Vagina (tissue), 2 donors: ENCODE measurements at places on chromosomes 6 and 20.

- DNase-seq, result no peak
Measured at GRCh38 chr6:56954403-56955170, at the start of gene BEND6. Gene BEND6 (plus strand): TSS chr6:56955107. CDS start chr6:56981811, 26,704 bp downstream.

GRCh38 chr6:157143171-157143889, 180.0 kb downstream of the TMEM242 start:
- DNase-seq, result no peak

DNA sequence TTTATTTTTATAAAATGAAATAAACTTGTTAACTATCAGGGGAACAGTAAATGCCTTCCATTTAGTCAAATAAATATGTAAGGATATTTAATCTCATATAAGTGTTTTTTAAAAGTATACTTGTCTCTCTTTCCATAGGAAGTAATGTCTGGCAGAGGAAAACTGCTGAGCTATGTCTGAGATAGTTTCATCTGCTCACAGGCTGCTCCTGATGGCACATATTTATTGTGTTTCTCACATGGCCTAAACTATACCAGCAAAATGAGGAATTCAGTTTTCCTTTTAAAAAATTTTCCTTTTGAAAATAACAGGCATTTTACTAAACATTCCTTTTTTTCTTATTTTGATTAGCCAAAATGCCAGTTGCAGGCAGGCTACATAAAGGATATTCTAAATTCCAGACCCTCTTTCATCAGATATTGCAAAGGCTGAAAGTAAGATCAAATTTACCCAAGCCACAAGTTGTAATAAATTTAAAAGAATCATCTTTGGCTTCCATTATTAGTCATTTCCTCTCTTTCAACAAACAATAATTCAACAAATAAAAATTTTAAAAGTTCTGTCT, 60.1 kb upstream of the RNF146 start:
- no peak for DNase-seq

- DNase-seq, result no peak
Measured at GRCh38 chr20:48064929-48065328, 279.6 kb upstream of the SULF2 start.

- DNase-seq, result no peak
Measured at GRCh38 chr6:68192988-68193387, 442.1 kb upstream of the ADGRB3 start.

DNA sequence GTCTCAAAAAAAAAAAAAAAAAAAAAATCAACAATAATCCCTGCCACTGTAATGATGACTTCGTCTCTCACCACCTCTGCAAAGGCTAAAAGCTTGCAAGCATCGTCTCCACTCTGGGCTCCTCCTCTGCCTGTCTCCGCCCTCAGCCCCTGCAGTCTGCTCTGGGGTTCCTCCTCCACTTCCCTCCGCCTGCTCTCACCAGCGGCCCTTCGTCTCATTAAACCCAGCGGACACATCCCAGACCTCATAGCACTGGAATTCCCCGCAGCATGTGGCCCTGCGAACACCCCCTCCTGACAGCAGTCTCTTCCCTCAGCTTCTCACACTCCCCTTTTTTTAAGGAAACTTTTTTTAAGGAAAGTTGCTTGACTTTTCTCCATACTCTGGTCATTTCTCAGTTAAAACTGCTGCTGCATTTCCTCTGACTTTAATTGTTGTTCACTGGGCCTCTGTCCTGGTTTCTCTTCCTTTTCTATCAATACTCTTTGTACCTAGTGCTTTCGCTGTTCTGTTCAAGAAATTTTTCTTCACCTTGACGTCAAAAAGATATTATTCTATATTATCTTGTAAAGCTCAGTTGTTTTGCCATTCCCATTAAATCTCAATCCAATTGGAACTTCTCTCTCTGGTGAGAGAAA, 70.9 kb upstream of the PLEKHG1 start:
- peak; percentile 93 for DNase-seq

DNA sequence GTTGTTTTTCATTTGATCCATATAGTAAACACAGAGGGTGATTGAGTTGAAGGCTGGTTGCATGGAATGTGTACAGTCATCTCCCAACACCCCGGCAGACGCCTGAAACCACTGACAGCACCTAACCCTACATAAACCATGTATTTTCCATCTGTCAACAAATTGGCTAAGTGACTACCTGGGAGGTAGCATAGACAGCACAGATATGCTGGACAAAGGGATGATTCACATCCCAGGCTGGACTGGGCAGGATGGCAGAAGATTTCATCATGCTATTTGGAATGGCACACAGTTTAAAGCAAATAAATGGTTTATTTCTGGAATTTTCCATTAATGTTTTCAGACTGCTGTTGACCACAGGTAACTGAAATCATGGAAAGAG, 4.4 kb upstream of the VIP start:
- DNase-seq, result no peak

- DNase-seq, result no peak
Measured at GRCh38 chr20:44370639-44371218, 15.2 kb downstream of the HNF4A start.

GRCh38 chr6:121800047-121800446, 364.6 kb downstream of the GJA1 start:
- no peak for DNase-seq

GRCh38 chr6:41200901-41201763, at the start of gene TREML2:
Gene TREML2 (minus strand): TSS chr6:41201149. CDS start chr6:41201008, 141 bp downstream.
- peak; percentile 64 for DNase-seq

DNA sequence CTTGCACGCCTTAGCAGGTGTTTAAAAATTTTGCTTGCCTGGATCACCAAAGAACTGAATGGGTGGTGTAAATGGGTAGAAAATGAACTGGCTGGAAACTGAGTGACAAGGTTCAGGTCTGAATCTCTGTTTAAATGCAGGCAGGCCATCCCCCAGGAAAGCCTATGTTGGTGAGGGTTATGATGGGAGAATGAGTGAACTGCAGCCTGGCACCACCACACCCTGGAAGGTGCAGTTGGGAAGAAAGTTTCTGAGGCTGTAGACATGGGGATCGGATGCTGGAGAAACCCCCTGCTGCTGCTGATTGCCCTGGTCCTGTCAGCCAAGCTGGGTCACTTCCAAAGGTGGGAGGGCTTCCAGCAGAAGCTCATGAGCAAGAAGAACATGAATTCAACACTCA, 519 bp downstream of the CSTL1 start:
- no peak for DNase-seq

GRCh38 chr6:162249907-162250642, 477.5 kb downstream of the PRKN start:
- DNase-seq, result no peak

- no peak for DNase-seq
Measured at GRCh38 chr6:3414327-3415081, 42.3 kb downstream of the SLC22A23 start.

DNA sequence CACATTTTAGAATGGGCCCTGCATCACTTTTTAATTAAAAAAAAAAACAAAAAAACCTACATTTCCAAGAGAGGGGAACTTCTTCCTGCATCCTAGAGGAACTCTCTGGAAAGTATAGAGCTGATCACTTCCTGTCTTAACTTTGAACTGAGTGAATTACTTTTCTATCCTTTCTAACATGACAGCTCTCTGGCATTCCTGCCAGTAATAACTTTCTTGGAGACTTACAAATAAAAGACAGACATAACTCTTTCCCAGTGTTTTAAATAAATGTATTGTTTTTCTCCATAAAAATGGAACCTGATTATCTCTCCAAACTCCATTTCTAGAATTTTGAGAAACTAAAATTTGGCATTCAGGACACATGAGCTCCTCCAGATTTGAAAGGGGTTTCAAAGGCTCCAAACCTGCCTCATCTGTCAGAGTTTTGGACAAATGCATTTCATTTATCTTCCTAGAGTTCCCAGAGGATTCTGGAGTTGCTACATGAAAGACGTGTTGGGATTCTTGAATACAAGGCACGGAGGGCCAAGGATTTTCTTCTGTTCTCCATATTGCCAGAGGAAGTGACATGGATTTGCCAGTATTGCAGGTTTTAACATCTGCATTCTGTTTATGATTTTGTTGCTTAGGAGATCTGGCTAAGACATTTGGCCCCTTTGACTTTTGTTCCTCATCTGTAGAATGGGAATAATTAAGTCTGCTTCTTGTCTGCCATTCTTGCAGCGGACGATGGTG, 2.0 kb upstream of the SMOC2 start:
- DNase-seq, result no peak

DNA sequence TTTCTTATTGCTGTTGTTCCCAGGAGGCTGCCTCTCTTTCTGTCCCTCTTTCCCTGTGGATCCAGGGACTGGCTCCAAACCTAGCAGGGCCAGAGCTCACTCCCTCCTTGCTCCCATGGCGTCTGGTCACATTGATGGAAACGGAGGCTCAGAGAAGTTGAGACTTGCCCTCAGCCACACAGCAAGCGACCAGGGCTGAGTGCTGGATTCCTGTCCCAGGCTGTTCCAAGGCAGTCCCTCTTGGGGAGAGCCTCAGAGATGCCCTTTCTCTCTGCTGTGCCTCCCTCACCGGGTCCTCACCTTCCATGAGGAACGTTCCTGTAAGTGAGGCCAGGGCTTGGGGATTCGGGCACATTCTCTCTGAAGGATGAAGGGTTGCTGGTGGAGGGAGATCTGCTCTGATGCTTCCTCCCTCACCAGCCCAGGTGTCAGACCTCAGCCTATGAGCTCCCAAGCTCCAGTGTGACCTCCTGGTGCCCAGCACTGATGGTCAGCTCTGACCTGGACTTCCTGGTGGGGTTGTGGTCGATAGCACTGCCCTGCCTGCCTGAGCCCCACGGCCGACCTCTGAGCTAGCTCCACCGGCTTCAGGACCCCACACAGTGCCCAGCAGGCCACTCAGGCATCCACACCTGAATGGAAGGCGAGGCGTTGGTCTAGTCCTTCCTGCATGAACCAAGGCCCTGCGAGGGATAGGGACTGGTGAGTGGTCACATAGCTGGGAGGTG, 26.8 kb downstream of the SUN5 start:
- no peak for DNase-seq

GRCh38 chr6:71393471-71393870, 104.9 kb downstream of the OGFRL1 start:
- no peak for DNase-seq

DNA sequence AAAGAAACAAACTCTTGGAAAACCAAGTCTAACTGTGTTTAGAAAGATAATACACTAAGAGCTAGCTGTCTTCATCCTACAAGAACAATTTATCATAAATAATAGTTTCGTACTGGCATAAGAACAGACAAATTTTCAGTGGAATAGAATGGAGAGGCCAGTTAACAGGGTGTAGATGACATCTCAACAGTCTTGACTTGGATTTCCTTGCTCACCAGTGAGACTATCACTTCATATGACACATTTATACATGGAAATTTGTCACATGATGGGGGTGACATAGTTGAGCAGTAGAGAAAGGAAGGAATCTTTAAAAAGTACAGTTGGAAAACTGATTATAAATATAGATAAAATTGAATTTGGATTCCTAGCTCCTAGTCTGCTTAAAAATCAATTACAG, 35.6 kb downstream of the TNFAIP3 start:
- no peak for DNase-seq

GRCh38 chr6:30260036-30260504, 46.9 kb upstream of the TRIM26 start:
- DNase-seq, result no peak

DNA sequence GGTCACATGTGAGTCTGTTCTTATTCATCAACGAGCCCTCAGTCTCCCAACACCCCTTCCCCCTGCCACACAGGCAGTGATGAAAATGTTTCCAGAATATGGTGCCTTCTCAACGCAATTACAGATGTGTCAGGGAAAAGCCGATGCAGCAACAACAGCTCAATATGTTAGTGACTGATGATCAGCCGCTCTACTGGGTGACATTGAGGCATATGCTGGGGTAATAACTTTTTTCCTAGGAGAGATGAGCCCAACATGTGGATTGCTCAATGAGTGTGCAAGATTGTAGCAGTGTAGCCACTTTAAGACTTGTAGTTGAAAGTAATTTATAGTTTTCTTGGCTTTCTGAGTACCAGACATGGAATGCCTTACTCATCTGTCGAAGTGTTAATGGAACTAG, 49.4 kb downstream of the DTD1 start:
- no peak for DNase-seq

- DNase-seq, result no peak
Measured at GRCh38 chr20:62501801-62502495, 26.2 kb upstream of the GATA5 start.

DNA sequence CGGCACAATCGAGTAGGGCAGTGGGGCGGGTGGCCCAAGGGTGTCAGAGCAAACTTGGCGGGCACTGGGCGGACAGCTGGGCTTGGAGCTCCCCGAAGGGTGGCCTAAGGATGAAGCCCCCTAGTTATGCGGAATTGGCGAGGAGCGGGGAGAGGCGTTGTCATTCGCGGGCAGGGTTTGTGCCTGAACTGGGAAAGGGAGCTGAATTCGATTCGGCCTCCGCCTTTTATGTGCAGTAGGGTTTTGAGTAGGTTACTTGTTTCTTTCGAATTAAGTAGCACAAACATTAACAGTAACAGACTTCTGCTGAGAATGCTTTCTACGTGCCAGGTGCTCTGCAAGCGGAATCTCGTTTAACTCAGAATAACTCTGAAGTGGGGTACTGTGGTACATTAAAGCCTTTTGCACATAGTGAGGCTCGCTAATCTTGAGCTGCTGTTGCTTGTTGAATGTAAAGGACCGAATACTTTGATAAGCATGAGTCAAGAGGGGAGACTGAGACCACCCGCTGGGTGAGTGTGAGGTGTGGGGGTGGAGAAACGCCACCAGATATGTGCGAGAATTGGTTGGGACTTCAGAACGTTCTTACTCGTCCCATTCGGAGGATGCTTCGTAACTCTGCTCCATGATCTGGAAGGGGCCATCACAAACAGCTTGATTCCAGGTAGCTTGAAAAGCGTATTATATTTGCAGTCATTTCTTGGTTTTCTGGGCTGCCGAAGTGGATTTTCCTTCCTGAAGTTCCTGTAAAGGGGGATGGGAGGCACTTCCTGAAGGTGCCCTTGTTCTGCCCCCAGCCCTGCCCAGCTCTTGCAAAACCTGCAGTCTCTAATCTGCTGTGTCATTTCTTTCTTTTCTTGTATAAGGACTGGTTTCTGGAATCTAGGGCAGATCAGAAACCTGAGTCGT, 833 bp downstream of the RAB5IF start:
- DNase-seq, result no peak

DNA sequence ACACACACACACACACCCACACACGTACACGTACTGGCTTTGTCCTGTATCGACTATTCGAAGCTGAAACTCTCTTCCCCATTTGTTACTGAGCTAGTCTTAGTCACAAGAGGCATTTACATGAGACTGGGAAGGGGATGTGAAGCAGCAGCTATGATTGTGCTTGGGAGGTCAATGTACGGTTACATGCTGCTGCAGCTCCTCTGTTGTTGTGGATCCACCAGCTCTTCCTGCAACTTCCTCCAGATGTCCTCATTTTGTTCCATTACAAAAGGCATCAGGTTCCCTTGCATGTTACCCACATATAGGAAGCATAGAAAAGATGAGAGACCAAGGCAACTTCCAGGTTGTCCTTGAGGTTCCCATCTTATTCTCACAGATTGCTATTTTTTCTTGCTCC, 612.4 kb upstream of the IMPG1 start:
- DNase-seq, result no peak

GRCh38 chr6:68527691-68528090, 107.4 kb upstream of the ADGRB3 start:
- no peak for DNase-seq

DNA sequence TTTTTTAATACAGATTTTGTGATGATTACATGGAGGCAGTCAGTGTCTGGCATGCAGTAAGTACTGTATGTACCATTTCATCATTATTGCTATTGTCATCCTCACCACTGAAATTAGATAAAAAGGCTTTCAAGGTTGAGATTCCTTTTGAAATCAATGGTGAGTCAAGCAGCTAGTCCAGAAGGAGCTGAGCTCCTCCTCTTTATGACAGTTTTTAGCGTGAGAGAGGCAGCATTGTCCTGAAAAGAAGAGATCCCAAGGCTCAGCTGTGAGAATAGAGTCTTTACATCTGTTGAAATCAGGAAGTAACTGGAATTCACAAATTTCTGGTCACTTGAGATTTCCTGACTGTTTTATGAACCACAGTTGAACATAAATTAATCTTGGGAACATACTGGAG, 161.9 kb downstream of the PAX1 start:
- DNase-seq, result no peak
